Fibroblast of mammary gland (primary cell): ENCODE measurements at places on chromosomes 4 and X.

DNA sequence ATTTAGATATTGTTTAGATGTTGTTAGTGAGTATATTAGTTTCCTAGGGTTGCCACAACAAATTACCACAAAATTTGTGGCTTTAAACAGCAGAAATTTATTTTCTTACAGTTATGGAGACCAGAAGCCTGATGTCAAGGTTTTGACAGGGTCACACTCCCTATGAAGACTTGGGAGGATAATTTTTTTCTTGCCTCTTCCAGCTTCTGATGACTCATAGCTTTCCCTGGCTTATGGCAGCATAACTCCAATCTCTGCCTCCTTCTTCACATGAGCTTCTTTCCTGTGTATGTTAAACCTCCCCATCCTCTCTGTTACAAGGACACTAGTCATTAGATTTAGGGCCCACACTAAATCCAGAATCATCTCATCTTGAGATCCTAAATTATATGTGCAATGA, 20.9 kb upstream of the RAB40A start:
- DNase-seq, result peak; percentile 60

DNA sequence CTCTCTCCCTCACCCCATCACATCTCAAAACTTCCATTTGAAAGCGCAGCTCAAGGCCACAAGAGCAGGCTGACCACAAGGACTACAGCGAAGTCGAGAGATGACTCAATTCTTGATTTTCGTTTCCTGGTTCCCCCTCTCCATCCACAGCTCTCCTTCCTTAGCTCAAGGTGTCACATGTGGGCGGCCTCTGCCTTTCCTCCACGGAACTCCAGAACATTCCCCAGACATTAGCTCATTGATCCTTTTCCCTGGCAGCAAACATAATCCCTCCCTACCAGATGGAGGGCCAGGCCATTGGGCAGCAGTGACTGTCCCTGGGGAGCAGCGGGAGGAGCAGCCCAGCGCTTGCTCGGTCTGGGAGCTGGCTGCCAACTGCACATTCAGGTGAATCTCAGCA, 56.3 kb downstream of the CCDC149 start:
- peak; percentile 75 for DNase-seq

GRCh38 chrX:133365871-133366611, 49.2 kb downstream of the GPC4 start:
- DNase-seq, result peak; percentile 12

- no peak for DNase-seq
Measured at GRCh38 chrX:148363471-148364235, 136.8 kb upstream of the AFF2 start.

GRCh38 chr4:73817341-73817740, 19.1 kb upstream of the CXCL6 start:
- no peak for DNase-seq

DNA sequence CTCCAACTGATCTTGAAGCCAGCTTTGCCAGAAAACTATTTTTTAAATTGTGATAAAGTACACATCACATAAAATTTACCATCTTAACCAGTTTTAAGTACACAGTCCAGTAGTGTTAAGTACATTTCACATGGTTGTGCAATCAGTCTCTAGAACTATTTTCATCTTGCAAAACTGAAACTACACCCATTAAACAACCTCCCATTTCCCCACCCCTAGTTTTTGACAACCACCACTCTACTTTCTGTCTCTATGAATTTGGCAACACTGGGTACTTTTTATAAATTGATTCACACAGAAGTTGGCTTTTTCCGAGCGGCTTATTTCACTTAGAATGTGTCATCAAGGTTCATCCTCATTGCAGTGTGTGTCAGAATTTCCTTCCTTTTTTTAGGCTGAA, 31.0 kb downstream of the TRPC5 start:
- DNase-seq, result no peak
